ENCODE measurements at places on chromosomes 6 and 20.
A peak's percentile ranks its signal among the peaks of the same experiment; 100 is the strongest.

DNA sequence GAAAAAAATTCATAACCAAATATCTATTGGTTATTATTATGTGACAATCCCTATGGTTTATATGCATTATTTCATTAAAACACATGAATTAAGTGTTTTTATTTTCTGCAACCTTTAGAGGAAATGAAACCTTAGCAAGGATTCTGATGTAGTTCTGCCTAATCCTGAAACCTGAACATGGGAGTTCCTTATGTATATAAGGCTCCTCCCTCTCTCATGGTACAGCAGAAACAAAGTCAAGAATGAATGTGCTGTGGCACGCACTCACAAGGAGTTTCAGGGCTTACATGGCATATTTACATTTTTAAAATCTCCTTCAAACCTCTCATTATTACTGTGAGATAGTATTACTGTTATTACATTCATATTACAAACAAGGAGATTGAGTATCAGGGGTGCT is 426.4 kb upstream of the CITED2 start:
- DNase-seq, result no peak

GRCh38 chr6:16973545-16974386 is 128.1 kb upstream of the STMND1 start:
- DNase-seq, result no peak

- no peak for DNase-seq
Observed at GRCh38 chr6:15796130-15796771, 133.4 kb upstream of the DTNBP1 start.

- DNase-seq, result no peak
Observed at GRCh38 chr6:5181510-5182317, 79.0 kb downstream of the LYRM4 start.

DNA sequence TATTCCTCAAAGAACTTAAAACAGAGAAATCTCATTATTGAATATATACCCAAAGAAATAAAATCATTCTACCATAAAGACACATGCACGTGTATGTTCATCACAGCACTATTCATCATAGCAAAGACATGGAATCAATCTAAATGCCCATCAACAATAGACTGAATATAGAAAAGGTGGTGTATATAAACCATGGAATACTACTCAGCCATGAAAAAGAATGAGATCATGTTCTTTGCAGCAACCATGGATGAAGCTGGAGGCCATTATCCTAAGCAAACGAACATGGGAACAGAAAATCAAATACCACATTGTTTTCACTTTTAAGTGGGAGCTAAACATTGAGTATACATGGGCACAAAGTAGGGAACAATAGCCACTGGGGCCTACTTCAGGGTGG is 12.3 kb upstream of the GPR63 start:
- no peak for DNase-seq

- no peak for DNase-seq
Observed at GRCh38 chr6:42923666-42924065, 5.6 kb upstream of the CNPY3 start.

DNA sequence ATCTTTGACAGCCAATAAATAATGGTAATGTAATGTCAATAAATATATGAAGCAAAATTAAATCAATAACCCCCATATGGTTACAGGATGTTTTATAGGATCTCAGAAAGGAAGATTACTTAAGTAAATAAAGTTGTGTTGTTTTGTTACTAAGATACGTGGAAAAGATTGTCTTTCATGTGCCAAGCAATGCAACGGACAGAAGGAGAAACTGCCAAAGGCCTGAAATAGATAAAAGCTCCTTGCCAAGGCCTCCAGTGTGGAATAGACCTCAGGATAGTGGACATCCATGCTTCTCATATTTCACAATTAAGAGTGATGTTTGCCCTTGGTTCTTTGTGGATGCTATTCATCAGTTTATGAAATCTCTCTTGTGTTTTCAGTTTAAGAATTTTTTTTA is 16.4 kb upstream of the FNDC1 start:
- DNase-seq, result no peak

DNA sequence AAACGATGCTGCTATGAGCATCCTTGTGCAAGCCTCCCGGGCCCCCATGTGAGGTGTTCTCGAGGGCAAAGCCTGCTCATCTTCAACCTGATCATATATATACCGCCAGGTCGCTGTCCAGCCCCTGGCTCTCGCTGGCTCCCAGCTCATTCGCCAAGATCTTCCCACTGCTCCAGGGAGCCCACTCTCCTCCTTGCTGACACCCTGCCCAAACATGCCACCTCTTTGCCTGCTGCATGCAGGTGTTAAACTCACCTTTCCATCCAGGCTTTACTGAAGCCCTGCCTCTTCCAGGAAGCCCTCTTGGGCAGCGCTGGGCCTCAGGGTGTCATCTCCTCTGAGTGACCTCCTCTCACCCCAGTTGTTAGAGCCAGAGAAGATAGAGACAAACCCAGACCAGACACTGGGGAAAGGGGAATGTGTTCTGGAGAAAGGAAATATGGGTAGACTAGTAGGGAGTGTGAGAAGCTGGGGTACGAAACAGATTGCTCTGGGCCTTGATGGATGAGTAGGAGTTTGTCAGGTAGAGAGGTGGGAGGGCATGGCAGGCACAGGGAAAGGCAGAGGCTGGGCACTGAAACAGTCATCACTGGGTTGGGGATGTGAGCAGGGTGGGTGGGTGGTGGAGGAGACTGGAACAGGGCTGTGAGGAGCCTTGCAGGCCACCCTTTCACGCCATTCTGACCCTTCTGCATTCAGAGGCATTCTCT is 1.2 kb upstream of the DLGAP4 start:
- no peak for DNase-seq

DNA sequence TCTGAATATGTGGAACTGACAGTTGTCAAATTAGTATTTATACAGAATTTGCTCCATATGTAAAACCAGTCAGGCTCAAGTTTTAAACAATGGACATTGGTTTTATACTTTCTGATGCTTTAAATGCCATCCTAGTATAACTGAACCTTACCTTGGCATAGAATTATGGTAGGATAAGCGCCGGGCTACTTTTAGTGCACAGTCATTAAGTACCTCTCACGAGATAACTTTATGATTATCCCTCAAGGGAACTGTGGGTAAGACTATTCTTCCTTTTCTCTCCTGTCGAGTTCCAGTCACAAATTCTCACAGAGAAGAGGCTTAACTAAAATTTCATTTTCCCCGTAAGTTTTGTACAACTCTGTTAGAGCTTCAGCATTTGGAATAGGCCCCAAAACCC is 110.6 kb upstream of the PTPRK start:
- DNase-seq, result no peak

- no peak for DNase-seq
Observed at GRCh38 chr6:72616406-72617015, 5.4 kb upstream of the KCNQ5 start.

- DNase-seq, result no peak
Observed at GRCh38 chr6:29947077-29947980, 5.0 kb downstream of the HLA-A start.

- peak; percentile 87 for DNase-seq
Observed at GRCh38 chr6:97669191-97670031, 386.4 kb upstream of the MMS22L start.

DNA sequence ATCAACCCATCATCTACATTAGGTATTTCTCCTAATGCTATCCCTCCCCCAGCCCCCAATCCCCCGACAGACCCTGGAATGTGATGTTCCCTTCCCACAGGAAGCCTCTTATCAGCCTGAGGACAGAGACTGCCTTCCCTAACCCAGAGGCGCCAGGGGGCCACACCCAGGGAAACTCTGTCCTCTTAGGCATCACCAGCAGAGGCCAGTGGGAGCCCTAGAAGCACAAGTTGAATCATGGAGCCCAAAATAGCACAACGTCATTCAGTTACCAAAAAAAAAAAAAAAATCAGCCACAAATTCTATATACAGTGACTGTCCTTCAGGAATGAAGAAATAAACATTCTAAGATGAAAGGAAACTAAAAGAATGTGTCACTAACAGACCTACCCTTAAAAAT is 625.7 kb downstream of the TFAP2A start:
- DNase-seq, result no peak

DNA sequence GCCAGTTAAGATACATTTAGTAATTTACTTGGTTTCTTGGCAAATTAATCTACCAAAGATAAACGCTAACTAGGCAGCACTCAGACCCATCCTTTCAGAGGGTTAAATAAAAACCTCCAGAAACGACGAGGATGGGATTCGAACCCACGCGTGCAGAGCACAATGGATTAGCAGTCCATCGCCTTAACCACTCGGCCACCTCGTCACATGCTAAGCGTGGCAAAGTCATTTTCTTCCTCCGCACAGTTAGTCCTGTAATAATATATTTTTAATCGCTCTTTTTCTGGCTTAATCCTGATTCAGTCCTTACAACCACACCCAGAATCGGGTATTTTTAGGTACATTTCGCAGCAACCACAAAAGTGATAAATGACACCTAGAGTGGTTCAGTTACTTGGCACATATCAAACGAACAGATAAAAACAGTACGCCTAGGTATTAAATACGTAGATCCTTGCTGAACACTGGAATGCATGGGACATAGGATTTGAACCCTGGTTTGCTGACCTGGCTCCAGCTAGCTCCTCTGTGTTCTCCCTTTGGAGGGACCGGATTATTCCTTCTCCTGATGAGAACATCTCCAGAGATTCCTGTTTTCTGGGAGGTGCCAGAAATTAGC is 71.6 kb downstream of the GPX5 start:
- peak; percentile 72 for DNase-seq

DNA sequence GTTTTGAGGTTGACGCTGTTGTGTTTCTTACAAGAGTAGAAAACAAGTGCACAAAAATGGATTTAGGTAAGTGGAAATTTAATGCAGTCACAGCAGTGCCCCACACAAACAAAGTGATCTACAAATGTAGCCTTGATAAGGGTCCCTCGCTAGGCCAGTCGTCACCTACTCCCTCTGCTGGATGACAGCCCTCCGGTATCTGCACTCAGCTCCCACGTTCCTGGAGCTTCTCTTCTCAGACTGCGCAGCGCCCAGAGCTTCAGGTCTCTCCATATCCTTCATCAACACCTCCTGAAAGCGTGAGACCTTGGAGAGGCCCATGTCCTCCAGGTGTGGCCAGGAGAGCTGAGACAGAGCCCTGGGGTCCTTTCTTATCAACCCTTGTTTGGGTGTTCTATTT is 58.3 kb upstream of the MAP3K4 start:
- no peak for DNase-seq

DNA sequence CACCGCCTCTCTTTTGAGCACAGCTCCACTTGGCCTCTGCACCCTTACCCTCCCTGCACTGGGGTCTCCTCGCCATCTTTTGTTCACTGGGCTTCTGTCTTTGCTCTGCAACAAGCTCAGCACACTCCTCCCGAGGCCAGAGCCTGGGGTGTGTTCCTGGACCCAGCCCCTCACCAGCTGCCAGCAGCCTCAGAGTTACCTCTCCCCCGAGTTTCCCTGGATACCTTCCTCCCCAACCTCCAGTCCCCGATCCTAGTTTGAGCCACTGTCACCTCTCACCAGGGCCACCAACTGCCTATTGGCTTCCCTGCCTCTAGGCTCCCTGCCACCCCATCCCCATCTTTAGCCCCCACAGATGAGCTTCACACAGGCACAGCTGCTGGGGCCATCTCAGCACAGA is 12.3 kb downstream of the CYP21A2 start:
- DNase-seq, result no peak

- peak; percentile 40 for DNase-seq
Observed at GRCh38 chr6:150600301-150601017, 774 bp downstream of the PLEKHG1 start.

DNA sequence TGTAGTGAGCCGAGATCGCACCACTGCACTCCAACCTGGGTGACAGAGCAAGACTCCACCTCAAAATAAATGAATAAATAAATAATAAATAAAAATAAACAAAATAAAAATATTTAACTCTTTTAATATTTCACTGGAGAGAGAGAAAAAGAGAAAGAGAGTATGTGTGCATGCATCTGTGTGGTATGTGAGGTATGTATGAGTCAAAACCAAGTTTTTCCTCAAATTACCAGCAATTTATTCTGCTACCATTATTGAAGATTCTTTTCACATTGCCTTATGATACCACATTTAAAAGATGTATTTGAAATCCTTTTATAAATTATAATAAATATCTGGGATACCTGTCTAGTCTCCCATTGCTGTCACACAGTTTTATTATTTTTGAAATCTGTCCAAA is 122.1 kb downstream of the CD164 start:
- no peak for DNase-seq

- DNase-seq, result no peak
Observed at GRCh38 chr6:14676977-14677781, 559.6 kb downstream of the CD83 start.

DNA sequence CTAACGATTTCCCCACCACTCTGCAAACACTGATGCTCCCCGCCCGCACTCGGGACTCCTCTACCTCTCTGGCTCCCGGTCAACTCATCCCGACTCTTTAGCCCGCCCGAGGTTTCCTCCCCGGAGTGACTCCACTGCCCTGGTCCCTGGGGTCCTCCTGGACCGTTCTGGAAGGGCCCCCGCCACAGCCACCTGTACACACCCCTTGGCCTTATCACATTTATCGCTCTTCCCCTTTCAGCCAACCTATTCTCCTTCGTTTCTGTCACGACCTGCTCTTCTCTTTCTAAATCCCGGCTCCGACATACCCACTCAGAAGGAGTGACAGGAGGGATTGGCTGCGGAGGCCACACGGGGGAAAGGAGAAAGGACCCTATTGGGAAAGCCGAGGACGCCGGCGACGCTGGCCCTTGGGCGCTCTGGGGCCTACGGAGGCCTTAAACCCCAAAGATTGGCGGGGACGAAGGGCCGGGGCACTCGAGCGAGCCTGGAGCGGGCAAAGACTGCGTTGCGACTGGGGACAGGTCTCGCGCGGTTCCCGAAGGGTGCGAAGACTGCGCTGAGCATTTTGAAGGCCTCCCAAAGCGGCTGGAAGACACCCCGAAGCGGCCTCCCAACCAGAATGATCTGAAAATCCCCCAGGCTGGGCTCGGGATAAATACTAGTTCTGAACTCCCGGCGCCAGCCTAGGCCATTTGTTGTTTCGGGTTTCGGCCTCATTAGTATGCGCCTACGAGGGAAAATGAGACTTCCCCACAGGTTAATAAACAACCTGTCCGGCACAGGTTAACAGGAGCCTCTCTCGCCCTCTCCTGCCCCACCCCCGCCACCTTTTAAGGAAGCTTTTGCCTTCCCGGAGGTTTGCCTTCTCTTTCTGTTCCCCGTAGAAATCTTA is 9.2 kb downstream of the SIM1 start:
- no peak for DNase-seq

DNA sequence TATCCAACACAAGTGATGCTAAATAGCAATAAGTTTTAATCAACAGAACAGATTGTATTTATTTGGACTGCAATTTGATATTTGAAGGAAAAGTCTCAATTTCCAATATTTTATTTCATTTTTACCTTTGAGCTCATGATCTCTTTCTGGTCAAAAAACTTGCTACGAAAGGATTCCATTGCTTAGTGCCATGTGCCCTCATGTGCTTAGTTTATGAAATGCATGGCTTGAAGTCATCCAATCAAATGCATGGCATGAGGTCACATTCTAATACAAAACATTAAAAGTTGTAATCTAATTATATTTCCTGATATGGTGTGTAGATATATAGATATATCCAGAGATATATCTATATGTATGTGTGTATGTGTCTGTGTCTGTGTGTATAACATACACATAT is 321.2 kb upstream of the ADGRB3 start:
- DNase-seq, result no peak

DNA sequence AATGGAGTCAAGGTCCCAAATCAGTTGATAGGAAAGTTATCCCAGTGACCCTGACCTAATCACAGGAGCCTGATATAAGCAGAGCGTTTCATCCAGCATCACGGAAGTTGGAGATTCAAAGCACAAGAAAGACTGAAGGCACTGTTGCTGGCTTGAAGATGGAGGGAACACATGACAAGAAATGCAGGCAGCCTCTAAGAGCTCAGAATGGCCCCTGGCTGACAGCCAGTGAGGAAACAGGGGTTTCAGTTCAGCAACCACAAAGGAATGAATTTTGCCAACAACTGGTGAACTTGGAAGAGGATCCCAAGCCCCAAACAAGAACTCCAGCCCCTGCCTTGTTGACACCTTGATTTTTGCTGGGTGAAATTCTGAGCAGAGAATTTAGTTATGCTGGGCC is 778.5 kb downstream of the MAFB start:
- DNase-seq, result no peak
